ENCODE measurements at places on chromosomes 1 and 21. TPM values are rescaled to one million over a fixed set of nuclear protein-coding genes. Genes with fewer than 3 reads are reported as not detected.
A peak's percentile ranks its signal among the peaks of the same experiment; 100 is the strongest.

Gene PDZK1IP1
- total RNA-seq, result not detected

DNA sequence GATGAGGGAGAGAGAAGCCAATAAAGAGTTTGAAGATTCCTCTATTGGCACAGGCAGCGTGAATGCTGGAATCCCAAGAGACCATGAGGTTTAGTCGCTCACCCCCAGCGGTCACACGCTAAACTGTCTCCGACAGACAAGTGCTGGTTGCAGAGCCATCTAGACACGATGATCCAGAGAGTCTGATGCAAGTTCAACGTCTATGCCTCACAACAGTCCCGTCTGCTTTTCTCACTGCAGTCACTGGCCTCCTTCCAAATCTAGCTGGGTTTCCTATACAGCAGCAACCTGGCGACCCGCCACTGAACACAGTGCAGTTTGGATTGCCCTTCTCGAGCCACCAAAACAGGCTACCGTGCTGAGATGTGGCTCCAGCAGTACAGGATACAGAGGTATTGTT, 98.6 kb upstream of the KRTAP19-8 start:
- DNase-seq, result no peak

Gene PCAT6
- 0.46 TPM for total RNA-seq

GRCh38 chr1:21254335-21254951, 35.8 kb downstream of the ECE1 start:
- no peak for DNase-seq

Gene PSRC1
- 28.0 TPM for total RNA-seq

DNA sequence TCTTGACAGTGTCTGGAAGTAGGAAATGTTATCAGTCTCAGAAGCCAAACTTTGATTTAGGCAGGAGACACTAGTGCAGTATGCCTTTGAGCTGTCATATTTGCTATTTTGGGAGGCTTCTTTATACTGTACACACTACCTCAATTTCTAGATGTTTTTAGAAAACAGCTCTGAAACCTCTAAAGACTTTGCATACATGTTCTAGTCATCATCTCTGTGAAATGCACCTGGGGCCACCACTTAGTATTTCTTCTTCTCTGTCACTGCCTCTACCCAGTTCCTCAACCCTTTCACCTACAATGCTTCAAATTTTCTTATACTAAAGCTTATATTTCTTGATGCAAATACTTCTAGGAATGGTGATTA, 29.1 kb upstream of the PLA2G4A start:
- no peak for DNase-seq

- DNase-seq, result no peak
These were observed 2.4 kb upstream of the MFSD2A start for GRCh38 chr1:39952359-39953110.

Gene METTL13
- total RNA-seq, result 33.3 TPM

Gene IFI44L
- total RNA-seq, result 16.1 TPM

GRCh38 chr1:50917138-50918137, 42.6 kb downstream of the FAF1 start:
- no peak for DNase-seq

Gene MAN1C1
- total RNA-seq, result not detected

DNA sequence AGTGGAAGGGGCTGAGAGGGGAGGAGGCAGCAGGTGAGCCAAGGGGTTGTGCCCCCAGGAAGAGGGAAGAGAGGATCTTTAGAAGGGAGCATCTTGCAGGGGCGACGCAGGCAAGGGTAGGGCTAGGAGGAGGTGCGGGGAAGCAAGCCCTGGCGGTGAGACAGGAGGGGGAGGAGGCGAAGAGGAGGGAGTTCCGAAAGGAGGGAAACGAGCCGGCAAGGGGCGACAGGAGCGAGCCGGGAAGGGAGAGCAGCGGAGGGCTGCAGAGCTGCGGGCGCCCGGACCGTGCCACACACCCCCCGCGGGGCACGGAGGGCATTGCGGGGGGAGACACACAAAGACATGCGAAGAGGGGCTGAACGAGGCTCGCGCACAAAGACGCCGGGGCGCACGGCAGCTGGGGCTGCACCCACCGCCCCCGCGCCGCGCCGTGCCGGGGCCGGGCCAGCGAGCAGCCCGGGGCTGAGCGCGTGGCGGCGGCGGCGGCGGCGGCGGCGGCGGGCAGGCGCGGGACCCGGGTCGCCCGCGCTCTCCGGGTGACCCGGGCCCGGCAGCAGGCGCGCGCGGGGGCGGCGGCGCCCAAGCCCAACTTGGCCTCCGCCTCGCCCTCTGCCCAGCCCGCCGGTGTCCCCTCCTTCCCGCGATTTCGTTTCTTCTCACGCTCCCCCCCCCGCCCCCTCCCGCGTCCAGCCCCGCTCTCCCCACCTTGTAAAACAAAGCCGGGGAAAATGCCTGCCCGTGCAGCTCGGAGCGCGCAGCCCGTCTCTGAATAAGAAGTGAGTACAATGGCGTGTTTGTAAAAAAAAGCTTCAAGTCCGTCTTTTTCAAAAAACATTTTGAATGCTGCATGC, at the start of gene KCNK2:
Gene KCNK2 (plus strand): TSS at position 206 of the 851 bp plus-strand sequence. CDS start 649 bp downstream, outside the sequence.
- peak; percentile 36 for DNase-seq

DNA sequence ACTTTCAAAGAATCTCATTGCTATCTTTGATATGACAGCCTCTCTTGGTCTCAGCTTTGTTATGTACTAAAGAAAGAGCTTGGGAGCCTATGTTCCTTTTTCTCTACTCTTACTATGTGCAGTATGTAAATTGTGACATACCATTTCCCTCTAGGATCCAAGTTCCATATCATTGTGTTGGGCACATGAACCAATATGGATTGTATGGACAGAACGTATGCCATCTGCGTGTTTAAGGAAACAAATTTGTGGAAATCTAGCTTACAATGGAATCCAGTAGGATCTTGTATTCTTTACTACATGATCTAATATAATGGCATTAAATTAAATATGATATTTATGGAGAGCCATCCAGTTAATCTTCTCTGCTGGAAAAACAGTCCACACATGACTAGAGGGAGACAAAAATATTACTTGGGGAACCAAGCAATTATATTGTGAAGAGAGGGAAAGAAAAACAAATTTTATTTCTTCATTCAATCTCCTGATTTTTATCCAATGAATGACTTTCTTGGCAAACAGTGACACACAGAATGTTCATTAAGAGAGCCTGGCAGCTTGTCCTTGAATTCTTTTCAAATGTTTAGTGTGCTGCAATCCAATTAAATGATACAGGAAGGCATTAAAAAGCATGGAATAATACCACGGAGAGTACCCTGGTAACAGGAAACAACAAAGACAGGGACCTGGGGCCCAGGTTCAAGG, 106.5 kb upstream of the DAB1 start:
- no peak for DNase-seq

- DNase-seq, result no peak
These were observed 7.0 kb downstream of the PALMD start for GRCh38 chr1:99652881-99653281.

GRCh38 chr1:203026031-203026665, at the start of gene PPFIA4:
PPFIA4 (plus strand) TSS chr1:203026491; CDS start chr1:203039009, 12,518 bp downstream.
- peak; percentile 83 for DNase-seq

GRCh38 chr1:76867342-76868130, at the start of gene ST6GALNAC5:
ST6GALNAC5 (plus strand) TSS chr1:76867480.
- no peak for DNase-seq

Gene CELA2A
- total RNA-seq, result not detected

- no peak for DNase-seq
These were observed 11.9 kb upstream of the PDE9A start for GRCh38 chr21:42641311-42642218.

Gene CHIT1
- total RNA-seq, result not detected

- DNase-seq, result no peak
These were observed 73.9 kb downstream of the HLX start for GRCh38 chr1:220952961-220953643.

GRCh38 chr1:206855859-206856258, 9.6 kb upstream of the IL20 start:
- DNase-seq, result no peak

- DNase-seq, result peak; percentile 56
These were observed 5.7 kb downstream of the HSPG2 start for GRCh38 chr1:21931171-21932093.

- no peak for DNase-seq
These were observed 17.1 kb downstream of the UTP25 start for GRCh38 chr1:209844695-209845407.

GRCh38 chr1:221939607-221940006, 197.7 kb upstream of the DUSP10 start:
- no peak for DNase-seq

GRCh38 chr1:41382480-41383090, 21.4 kb downstream of the FOXO6 start:
- DNase-seq, result peak; percentile 15

DNA sequence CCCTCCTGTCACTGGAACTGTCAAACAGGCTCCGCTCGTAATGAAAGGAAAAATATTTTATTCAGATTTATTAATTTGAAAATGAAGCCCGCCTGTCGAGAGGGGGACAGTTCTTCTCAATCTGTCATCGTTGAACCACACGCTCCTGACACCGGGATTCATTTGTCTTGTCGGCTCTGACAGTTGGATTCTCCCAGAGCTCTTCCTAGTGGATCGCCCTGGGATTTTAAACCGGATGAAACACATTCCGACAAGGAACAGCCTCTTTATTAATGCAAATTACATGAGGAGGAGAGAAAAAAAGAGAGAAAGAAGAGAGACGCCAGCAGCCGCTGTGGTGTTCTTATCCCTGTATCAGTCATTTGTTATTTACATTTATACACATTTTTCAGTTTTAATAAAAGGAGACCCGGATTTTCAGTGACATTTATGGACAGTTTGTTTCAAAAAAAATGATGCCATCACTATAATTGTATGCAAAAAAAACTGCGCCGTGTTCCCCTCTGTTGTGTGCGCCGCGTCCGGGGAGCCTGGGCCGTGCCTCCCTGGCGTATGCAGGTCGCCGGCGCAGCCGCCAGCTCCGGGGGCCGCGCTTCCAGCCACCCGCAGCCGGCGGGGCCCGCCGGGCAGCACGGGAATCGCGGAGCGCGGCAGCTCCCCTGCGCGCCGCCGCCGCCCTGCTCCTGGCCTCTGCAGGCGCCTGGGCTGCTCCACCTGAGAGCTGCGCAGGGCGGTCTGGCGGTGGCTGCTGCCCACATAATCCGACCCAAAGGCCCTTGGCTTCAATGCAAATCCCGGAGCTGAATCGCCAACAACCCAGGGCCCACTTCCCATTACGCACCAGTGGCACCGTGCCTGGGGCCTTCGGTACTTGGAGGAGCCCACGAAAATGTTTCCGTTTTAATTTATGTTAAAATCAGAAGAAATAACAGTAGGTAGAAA, 237.9 kb upstream of the PBX1 start:
- no peak for DNase-seq

GRCh38 chr1:55129194-55129728, 85.9 kb downstream of the USP24 start:
- no peak for DNase-seq

DNA sequence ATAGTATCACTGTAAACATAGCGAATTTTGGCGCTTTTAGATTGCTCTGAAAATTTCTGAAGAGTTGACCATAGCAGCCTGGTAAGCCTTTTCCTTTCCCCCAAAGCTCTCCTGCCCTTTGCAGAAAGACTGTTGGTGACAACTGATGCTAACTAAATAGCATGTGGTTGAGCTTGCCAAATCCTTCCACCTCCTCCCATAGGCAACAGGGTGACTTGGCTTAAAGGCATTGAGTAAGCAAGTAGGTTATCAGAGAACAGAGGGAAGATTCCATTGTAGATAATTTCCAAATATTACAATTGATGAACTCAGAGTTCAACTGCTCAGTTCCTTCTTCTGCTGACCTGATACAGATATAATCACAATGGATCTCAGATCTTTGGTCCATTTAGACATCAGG, 19.9 kb upstream of the HMGCL start:
- no peak for DNase-seq

Gene ASTN1
- total RNA-seq, result 0.47 TPM

- no peak for DNase-seq
These were observed 67.9 kb upstream of the PGBD5 start for GRCh38 chr1:230494026-230494425.

DNA sequence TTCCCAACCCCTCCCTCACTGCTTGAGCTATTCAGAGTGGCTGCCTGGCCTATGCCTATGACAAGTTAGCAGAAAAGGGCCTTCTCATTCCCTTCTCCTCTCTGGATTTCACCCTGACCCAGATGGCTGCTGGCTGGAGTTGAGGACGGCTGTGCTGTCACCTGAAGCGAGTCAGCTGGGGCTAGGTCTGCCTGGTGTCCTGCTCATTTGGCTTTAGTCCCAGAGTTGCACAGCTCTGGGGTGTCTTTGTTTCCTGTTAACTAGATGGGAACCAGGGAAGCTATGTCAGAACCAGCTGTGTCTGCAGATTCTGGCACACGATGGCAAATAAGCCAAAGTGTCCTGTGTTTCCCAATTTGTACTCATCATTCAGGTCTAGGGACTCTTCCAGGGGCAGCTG, 52.9 kb downstream of the CNIH3 start:
- DNase-seq, result no peak

DNA sequence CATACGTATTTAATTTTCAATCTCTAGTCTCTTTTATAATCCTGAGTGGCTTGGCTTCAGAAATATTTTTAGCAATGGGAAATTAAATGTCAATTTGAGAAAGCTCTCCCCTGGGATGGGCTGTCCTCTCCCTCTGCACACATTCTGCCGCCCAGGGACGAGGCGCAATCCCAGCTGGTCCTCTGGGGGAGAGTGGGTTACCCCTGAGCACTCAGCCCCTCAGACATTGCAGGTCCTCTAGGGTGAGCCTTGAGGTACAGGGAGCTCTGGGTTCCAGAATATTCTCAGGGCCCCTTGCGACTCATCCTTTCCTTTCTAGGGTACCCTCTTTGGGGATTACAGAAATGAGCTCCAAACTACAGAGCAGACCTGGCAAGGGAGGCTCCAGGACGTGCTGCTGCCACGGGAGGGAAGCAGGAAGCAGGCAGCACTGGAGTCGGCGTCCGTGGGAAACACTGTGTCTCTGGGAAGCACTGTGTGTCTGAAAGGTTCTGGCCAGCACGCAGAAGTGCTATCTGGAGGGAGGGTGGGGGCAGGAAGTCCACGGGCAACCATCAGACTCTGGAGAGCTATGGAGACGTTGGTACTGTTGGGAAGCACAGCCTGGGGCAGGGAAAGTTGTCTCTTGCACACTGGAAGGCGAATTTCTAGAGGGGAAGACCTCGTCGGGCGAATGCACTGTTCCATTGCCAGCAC, 343.3 kb upstream of the VAMP3 start:
- DNase-seq, result no peak

GRCh38 chr1:11529763-11530730, 51.1 kb downstream of the DISP3 start:
- DNase-seq, result no peak

GRCh38 chr1:43304771-43305300, 4.1 kb downstream of the TIE1 start:
- no peak for DNase-seq

GRCh38 chr1:45452503-45452902, 38.5 kb downstream of the TESK2 start:
- no peak for DNase-seq

Gene PCSK9
- total RNA-seq, result not detected

Gene TEDDM1
- total RNA-seq, result not detected

Gene SAMSN1
- not detected for total RNA-seq

- no peak for DNase-seq
These were observed 349 bp upstream of the GPN2 start for GRCh38 chr1:26890467-26890796.
